Heart right ventricle (tissue), 16 donors: ENCODE measurements at places on chromosomes 2 and 18. TPM values are rescaled to one million over a fixed set of nuclear protein-coding genes. Genes with fewer than 3 reads are reported as not detected.

GRCh38 chr2:216107760-216108159, 1.4 kb upstream of the XRCC5 start:
- DNase-seq, result no peak

PROM2 gene
- total RNA-seq, result 1.6 TPM

DNA sequence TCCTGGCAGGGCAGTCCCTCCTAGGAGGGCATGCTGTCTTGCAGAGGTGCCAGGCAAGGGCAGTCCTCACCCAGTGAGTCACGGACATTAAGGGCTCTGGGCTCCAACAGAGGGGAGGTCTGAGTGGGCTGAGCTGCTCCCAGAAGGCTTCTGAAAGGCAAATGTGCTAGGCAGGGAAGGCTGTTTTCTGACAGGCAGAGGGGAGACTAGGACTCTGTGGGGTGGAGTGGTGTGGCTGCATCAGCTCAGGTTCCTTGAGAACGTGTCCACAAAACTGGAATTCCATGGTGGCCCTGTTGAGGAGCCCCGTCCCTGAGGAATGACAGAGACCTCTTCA, 283.5 kb downstream of the MYCN start:
- DNase-seq, result no peak

DNA sequence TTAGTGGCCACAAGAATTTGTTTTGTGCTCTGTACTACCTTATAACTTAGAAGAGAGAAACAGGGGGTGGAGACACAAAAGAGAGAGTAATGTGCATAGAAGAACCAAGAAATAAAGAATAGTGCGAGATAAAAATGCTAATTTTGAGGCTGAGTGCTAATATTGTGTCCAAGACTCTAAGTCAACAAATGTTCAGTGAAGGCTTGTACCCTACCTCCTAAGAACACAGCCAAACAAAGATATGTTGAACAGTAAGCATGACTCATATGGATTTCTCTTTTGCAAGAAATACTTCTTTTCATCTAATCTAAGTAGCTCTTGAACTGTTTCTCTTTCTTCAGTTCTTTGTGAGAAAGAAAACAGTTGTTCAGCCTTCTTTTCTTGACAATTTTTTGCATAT, 45.2 kb downstream of the GAREM1 start:
- DNase-seq, result no peak

- peak; percentile 24 for DNase-seq
Observed at GRCh38 chr2:112582314-112582746, 2.1 kb upstream of the CHCHD5 start.

DNA sequence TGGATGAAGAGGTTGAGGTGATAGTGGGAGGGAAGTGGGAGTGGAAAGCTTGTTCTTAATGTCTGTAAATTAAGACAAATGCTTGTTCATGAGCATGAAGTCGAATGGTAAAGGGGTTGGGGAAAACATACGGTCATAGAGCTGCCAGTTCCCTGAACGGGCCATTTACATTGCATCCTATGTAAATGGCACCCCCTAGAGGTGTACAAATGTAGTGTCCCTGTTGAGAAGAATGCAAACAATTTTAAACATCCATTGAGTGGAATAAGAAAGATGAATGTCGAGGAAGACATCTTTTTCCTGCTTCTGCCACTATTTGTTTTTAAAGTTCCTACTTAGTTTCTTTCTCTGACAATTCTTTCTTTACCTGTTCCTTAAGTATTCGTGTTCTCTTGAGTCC, 155.7 kb downstream of the RDH14 start:
- no peak for DNase-seq

- DNase-seq, result no peak
Observed at GRCh38 chr2:11798701-11799435, 52.4 kb downstream of the LPIN1 start.

DNA sequence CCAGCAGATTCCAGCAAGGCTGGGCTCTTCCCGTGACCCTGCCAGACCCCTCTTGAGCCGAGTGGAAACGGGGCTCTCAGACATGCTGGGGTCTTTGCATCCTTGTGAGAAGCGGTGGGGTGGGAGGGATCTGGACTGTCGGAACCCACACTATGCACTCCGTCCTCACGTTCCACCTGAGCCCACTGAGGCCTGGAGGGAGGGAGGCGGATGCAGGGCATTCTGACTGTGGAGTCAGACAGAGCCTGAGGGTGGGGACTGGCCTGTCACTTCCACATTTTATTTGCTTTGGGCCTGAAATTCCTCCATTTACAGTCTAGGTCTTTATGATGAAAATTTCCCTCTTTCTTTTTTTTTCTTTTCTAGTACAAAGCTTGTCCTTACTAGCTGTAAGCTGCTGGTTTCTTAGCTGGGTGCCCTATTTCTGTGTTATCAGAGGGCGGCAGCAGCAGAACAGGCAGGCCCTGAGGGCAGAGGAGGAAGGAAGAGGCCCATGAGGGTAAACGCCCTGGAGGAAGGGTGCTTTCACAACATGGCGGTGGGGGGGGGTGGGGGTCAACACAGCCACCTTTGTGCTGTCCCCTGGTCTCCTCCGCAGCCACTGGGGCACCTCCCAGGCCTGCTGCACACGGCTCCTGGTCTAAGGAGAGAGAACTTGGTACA, 373.5 kb upstream of the MYT1L start:
- DNase-seq, result no peak
